ENCODE measurements at places on chromosomes 2 and 18.
A peak's percentile ranks its signal among the peaks of the same experiment; 100 is the strongest.

- DNase-seq: no peak
These were observed 117.5 kb downstream of the TMEM163 start for GRCh38 chr2:134601264-134601663.

DNA sequence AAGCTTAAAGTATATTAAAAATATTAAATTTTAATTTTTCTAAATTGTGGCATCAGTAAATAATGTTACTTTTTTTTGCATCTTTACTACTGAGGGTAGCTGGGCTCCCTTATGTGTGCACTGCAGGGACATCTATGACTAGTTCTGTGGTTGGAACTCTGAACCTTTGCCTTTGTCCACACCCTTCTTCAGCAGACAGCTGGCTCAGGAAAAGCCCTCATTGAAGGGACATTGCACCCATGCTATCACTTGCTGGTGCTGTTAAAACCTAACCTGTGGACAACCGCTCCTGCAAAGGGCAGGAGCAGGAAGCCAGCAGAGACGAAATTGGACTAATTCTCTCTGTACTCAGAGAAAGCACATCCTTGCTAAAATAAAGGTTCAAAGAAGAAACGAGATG is 30.1 kb downstream of the MOCOS start:
- no peak for DNase-seq

GRCh38 chr2:151808258-151809072 is 19.8 kb downstream of the ARL5A start:
- DNase-seq: no peak

- peak; percentile 41 for DNase-seq
These were observed 6.6 kb downstream of the IL1RN start for GRCh38 chr2:113133704-113134598.

- no peak for DNase-seq
These were observed 4.1 kb upstream of the LOXHD1 start for GRCh38 chr18:46660957-46661749.

DNA sequence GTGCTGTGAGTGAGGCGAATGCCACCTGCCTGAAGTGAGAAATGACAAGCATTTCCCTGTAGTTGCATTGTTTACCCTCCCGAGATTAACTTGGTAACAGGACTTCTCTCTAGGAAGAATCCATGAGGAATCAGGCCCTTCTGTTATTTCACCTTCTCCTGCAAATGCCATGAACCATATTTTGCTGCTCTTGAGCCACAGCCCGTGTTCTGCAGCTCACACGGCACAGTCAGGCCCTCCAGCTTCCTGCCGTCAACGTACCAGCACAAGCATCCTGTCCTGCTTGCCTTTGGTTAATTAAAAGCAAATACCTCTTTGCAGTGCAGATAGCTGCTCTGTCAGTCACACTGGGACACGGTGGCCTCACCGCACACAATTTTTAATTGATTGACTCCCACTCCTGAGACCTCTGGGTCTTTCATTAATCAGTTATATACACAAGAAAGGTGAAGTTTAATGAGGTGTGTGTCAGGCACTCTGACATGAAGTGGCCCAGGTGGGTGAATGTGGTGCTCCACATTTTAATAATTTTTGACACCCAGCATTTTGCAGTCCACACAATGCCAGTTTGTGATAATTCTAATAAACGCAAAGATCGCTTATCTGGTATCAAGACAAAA is 95.3 kb upstream of the ASB18 start:
- no peak for DNase-seq

DNA sequence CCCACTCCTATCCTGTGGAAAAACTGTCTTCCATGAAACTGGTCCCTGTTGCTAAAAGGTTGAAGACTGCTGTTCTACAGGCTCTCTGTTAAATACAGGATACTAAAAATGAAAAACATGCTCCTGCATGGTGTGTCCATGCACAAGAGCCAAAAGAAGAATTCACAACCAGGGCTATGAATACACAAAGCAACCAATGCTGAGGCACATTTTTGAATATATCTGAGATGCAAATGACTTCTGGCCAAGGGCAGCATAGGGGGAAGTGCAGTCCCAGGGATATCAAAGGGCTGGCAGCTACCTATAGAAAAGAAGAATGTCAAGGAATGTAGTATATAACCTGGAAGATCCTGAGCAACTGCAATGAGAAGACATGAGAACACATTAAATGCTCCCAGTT is 6.6 kb downstream of the NEMP2 start:
- no peak for DNase-seq

DNA sequence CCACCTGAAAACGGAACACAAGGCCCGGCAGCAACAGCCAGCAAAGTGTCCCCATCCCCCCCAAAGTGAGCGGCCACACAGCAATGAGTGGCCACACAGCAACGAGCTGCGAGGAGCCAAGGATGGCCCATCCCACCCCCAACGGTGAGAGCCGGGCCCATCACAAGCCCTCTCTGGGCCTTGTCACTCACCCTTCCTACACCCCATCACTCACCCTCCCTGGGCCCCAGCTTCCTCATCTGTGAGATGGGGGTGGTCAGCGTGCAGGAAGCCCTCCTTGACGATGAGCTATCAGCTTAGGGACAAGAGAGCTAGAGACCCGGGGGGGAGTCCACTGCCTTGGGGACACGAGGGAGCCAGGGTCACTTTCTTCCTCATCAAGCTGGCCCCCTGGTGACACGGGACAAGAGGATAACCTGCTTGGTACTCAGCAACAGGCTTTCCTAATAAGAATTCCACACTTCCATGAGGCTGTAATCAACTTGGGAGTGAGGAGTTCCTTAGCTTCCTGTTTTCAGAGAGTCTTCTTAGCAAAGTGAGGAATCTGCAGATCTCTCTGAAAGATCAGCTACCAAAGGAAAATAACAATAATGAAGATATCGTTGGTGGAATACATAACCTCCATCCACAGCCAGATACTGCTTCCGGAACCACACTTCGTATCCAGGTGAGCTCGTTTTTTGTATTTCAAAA is 92.8 kb downstream of the HDAC4 start:
- DNase-seq: no peak

DNA sequence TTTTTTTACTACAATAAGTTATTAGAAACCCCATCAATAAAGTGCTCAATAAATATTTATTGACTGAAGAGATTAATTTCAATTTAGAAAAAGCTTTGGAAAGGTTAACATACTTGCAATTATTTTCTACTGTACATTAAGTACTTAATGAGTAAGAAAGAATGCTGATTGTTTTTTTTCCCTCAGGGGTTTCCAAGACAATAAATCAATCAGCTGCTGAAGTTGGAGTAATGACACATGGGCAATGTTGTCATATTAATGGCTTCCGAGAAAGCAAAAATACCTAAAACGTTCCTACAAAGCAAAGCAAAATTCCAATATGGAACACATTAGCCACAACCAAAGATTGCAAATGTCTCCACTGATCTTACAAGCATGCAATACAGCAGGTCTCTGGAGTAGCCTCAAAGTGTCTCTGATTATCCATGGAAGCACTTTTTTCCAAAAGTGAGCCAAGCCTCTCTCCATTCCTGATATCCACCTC is 66.7 kb downstream of the ZC3H6 start:
- no peak for DNase-seq
